ENCODE measurements at places on chromosomes 11 and 22.
A peak's percentile ranks its signal among the peaks of the same experiment; 100 is the strongest.

- DNase-seq, result no peak
Observed at GRCh38 chr11:122319085-122319484, 203.1 kb upstream of the BLID start.

- DNase-seq, result no peak
Observed at GRCh38 chr11:1392111-1392510, 2.4 kb downstream of the BRSK2 start.

DNA sequence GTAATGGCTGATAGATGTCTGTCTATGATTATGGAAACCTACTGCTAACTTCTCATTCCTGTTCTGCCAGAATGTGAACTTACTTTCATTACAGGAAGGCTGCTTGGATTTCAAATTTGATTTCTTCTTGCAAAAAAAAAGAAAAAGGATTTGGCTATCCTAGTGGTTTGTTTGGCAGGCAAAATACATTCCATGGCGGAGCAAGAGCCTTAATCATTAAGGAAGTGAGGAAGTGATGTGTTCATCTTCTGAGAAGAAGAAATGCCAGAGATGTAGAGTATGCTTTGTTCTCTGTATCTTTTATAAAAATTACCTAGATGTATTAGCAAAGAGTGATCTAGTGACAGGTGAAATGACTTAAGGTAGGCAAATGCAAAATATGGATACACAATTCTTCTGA lies 356.3 kb downstream of the SOX6 start:
- DNase-seq, result peak; percentile 84

DNA sequence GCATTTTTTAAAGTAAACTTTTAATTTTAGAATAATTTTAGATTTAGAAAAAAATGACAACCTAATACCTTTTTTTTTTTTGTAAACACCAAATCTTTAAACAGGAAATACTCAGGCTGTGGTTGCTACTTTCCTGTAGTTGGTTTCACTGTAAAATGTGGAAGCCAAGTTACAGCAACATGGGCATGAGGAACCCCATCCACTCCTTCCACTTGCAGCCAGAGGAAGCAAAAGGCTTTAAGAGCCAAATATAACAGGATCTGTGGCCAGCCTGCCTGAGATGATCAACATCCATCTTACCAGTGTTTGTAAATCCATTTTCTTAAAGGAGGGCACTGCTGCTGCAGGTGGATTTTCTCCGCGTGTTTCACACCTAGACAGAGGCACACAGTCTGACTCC lies 66.2 kb downstream of the TNRC6B start:
- no peak for DNase-seq

DNA sequence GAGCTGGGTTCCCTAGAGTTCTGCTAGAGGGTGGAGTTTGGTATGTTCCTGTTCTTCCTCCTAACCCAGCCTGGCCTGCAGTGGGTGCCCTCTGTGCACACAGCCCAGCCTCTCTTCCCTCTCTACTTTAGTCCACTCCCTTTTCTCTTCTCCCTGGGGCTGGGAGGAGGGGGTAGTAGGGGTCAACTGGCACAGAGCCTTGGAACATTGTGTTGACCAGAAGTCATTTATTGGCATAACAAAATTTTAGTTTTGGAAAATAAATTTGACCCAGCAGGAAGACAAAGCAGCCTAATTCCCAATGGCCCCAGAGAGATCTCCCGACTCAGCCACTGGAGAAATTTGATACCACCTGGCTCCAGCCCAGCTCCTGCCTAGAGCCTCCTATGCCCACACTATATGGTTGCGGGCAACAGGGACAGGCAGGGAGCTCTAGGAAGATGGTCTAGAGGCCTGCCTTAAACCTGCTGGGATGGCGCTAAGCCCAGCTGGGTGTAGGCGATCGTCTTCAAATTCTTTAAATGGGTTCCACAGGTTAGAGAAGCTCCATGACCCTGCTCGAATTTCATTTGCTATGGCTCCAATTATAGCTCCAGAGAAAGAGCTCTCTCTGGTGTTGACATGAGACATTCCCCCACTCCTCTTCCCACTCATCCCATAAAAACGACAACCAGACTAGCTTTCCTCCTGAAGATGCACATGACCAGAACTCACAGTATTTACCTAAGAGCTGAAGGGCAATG lies 9.9 kb downstream of the PCSK7 start:
- peak; percentile 72 for DNase-seq

GRCh38 chr11:15535414-15535813 lies 420.7 kb downstream of the INSC start:
- no peak for DNase-seq

DNA sequence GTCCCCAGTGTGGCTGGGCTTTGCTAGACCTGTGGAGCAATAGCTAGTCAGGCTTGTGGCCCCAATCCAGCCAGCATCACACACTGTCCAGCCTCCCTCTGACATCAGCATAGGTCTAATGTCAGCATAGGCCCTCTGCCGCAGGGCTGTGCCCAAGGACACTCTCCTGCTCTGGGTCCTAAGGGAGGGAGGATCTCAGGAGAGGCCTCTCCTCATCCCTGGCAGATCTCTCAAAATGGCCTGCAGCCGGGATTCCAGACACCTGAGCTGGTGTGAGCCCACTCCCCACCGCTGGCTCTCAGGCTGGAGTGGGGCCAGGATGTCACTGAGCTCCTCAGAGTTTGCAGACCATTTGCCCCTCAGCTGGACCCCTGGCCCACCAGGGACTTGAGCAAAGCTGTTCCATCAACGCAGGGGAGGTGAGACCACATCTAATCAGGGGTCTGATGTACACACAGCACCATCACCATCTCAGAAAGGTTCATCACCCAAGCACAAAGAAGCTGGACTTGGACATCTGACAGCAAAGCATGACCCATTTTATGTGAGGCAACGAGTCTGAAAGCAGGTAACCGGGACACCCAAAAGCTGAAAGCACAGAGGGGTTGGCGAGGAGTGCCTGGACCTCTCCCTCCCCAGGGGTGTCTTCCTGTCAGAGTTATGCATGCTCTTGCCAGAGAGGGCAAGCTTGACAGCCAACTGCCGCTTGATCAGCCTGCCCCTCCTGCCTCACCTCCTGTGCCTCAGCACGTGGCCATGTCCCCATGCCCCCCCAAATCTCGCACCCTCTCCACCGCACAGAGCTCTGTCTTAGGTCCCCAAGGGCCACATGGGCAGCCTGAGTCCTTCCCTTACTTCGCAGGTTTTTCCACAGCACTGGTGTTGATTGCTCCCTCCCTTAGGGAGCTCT lies 69.7 kb upstream of the SEPTIN5 start:
- no peak for DNase-seq

DNA sequence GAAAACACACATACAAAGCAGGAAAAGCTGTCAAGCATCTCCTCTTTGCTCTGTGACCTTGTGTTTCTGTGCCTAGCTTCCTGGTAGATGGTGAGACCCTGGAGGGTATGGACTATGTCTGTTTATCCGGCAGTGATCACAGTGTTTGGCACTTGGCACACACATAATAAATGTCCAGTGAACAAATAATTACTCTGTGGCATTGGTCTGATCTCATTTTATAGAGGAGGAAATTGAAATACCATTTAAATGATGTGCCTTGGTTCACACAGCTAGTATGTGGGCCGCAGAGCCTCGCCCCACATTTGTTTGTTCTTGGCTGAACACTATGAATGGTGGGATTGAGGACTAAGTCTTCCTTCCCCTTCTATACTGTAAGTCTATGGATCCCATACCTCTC lies 104.7 kb upstream of the SPON1 start:
- DNase-seq, result no peak

DNA sequence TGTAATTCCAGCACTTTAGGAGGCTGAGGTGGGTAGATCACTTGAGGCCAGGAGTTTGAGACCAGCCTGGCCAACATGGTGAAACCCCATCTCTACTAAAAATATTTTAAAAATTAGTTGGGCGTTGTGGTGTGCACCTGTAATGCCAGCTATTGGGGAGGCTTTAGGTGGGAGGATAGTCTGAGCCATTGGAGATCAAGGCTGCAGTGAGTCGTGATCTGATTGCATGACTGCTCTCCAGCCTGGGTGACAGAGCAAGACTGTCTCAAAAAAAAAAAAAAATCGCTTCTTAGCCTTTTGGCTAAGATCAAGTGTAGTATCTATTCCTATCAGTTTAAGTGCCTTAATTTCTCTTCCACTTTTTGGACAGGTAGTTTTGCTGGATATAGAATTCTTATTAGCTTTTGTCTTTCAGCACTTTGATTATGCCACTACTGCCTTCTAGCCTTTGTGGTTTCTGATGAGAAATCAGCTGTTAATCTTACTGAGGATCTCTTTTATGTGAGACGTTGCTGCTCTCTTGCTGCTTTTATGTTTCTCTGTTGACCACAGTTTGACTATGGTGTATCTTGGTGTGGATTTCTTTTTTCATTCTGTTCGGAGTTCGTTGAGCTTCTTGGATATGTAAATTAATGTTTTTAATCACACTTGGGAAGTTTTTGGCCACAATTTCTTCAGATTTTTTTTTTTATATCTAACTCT lies 24.7 kb downstream of the CHEK1 start:
- no peak for DNase-seq

DNA sequence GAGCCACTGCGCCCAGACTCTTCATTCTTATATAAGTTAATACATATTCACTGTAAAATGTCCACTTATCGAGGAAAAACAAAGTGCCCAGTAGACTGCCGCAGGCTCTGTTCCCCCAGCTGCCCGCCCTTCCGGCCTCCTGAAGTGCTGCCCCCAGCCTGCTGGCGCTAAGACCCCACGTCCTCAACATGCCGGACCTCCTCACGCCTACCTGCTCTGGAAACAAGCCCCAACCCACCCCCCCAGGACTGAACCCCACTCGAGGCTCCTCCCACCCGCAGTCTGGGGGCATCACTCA lies 1.1 kb downstream of the GATD1 start:
- DNase-seq, result no peak

DNA sequence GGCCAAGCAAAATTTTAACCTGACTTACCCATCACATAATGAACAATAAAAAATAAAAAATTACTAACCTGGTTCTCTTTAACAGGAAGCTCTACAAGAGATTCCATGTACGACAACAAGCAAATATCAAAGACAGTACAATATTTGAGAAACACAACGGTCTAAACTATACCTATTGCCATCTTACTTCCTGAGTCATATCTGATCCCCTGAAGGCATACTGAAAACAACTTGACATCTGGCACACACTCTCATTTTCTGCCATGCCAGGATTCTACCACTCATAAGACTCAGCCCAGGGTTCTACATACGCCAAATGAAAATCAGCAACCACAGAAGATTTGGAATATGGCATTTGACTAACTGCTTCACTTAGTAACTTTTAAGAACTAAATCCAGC lies 13.8 kb downstream of the DENND5A start:
- DNase-seq, result no peak

- no peak for DNase-seq
Observed at GRCh38 chr22:22820626-22821025, 67.0 kb upstream of the IGLL5 start.

DNA sequence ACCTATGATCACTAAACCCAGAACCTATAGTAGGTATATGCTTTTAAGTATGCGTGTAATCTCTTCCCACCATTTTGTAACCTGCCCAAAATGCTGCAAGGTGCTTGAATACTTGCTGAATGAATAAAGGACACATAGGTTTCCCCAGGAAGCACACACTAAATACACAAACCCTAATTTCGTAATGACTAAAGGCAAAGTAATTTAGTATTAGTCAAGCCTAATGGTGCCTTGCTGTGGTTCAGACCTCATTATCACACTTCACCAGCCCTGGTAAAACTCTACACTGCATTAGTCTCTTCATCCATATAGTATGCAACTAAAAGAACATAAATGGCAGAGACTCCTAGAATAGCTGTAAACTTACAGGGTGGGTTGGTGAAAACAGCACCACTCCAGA lies 289.0 kb upstream of the PITPNB start:
- no peak for DNase-seq

DNA sequence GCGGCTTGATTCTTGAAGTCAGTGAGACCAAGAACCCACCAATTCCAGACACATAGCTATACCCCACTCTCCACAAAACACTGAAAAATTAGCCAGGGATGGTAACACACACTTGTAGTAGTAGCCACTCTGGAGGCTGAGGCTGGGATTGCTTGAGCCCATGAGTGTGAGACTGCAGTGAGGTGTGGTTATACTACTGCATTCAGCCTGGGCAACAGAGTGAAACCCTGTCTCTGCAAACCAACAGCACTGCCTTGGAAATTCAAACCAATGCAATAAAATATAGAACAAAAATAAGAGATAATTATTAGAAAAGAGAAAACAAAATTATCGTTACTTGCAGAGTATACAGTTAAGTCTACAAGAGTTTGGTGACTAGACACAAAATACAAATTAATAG lies 20.2 kb upstream of the PRDM10 start:
- DNase-seq, result no peak

GRCh38 chr22:31872209-31872608 lies 72.1 kb upstream of the YWHAH start:
- peak; percentile 30 for DNase-seq

DNA sequence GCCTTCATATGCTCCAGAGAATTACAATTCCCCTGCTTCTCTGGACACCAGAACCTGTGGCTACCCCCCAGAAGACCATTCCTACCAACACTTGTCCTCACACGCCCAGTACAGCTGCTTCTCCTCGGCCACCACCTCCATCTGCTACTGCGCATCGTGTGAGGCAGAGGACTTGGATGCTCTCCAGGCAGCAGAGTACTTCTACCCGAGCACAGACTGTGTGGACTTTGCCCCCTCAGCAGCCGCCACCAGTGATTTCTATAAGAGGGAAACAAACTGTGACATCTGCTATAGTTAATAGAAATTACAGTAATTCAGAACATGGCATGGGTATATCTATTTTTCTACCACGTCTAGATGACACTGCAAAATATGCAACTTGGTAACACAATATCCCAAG lies 9.8 kb downstream of the POU2AF3 start:
- DNase-seq, result no peak

DNA sequence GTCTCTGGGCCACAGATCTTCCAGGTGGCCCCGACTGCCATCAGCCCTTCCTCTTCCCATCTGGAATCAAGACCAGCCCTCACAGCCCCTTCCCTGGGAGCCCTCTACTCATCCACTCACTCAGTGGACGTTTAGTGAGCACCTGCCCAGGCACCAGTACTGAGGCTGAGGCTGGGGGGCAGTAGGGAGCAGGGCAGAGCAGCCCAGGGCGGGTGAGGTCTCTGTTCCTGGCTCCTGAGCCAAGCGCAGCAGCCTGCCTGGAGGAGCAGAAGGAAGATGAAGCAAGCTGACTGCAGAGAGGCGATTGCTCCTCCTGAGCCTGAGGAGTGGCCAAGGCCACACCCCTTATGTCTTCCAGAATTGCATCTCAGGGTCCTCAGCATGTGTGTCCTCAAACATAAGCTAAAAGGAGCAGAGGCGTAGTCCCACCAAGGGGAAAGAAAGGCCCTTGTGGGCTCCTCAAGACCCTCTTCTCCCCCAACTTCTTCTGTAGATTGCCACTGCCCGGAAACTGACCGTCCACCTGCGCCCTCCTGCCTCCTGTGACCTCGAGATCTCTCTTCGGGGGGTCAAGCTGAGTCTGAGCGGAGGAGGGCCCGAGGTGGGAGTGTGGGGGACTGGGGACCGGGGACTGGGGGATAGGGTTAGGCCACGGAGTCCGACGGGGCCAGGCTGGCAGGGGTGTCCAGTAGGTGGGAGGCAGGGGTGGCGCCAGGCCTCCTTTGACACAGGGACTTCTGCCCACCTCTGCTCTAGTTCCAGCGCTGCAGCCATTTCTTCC lies 5.8 kb downstream of the MAPK8IP2 start:
- no peak for DNase-seq

- DNase-seq, result no peak
Observed at GRCh38 chr11:12161603-12162350, 51.4 kb downstream of the MICAL2 start.
